OCI-LY7 (cell line): ENCODE measurements at places on chromosomes 2 and 18. TPM values are rescaled to one million over a fixed set of nuclear protein-coding genes. Genes with fewer than 3 reads are reported as not detected.

GRCh38 chr2:231201475-231201814, 3.0 kb downstream of the ARMC9 start:
- no peak for DNase-seq

DNA sequence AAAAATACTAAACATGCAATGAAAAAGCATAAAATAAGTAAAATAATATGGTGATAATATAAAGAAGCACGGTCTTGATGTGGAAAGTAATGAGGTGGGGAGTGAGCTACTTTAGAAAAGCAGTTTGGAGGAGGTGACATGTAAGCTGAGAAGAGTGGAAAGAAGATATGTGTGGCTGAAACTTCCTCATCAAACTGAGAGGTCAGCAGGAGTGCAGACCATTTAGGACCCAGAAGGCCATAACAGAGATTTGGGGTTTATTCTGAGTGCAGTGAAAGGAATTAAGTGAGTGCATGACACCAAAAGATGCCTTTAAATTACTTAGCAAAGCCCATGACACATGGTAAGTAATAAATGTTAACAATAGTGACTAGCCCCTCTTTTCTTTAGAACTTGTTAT, 24.4 kb upstream of the TMEM182 start:
- no peak for DNase-seq

The FOXI3 gene
- not detected in 2 replicates for total RNA-seq

DNA sequence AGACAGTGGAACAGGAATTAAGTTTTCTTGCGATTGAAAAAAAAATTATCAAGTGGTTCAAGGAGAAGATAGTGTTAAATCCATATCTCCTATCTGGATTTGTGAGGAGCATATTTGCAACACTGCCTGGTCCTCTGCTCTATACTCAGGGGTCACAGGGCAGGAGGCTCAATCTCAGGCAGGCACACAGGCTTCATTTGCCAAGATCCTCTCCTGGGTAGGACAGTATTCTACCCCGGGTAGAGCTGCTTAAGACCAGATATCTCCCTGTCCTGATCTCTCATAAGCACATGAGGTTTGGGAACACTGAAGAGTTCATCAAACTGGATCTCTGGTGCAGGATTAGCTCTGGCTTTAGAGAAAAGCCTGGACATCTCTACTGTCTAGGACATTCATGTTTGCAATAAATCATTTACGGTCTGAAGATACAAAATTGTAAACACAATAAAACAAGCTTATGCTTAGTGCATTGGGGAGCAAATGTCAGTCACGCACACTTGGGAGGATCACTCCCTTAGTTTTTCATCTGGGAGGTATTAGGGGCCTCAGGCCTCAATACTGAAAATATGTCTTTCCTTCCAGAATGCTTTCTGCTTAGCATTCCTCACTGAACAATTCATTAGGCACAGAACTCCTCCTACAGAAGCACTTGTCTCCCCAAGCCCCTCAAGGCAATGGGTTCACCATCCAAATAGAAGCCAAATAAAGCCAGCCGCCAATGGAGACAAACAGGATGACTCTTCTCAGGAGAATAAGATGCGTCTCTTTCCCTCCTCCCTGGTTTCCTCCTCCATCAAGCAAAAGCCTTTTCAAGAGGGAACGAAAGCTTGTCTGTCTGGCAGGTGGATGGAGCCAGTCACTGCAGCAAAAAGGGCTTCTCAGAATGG, 34.1 kb upstream of the LCLAT1 start:
- DNase-seq: no peak

GRCh38 chr2:224884188-224884587, 158.1 kb downstream of the DOCK10 start:
- DNase-seq: no peak

DNA sequence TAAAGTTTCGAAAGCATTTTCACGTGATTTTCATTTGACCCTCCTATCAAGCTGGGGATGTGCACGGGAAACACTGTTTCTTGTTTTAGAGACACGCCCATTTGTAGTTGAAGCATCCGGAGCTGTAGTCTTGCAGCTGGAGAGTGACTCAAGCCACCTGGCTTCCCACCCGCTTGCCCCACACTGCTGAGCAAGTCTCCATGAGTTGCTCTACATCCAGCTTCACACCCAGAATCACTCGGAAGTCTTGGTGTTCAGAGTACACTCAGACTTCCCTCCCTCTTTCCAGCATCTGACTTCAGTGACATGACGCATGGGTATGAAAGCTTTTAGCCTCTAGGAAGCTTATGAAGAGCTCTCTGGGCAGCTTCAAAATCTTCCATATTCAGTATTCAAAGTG, 262.4 kb downstream of the NBAS start:
- DNase-seq: no peak

The PSMA8 gene
- 0.19 and 0.37 TPM in 2 replicates for total RNA-seq

The TAF4B gene
- total RNA-seq: 50.1 and 54.6 TPM in 2 replicates

The MALT1 gene
- total RNA-seq: 18.5 and 20.4 TPM in 2 replicates

The WNT10A gene
- 6.4 and 11.4 TPM in 2 replicates for total RNA-seq

The SS18 gene
- 192 and 197 TPM in 2 replicates for total RNA-seq

The TTLL4 gene
- total RNA-seq: 67.1 and 68.0 TPM in 2 replicates

The DNER gene
- not detected in 2 replicates for total RNA-seq

DNA sequence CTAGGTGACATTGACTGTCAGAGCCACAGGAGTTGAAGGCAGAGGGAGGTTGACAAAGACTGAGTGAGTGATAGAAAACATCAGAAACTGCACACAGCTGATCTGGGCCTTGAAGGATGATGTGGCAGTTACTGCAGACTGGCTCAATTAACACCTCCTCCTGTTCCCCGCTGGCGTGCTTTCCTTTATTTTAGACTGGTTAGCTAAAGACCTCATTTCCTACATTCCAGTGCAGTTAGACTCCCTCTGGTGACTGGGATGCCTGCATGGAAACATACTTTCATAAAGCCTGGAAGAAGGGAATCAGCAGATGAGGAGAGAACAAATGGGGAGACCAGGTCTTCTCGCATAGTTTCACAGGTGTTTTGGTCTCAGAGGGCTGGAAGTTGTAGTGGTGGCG, 7.1 kb downstream of the TPGS2 start:
- DNase-seq: no peak

DNA sequence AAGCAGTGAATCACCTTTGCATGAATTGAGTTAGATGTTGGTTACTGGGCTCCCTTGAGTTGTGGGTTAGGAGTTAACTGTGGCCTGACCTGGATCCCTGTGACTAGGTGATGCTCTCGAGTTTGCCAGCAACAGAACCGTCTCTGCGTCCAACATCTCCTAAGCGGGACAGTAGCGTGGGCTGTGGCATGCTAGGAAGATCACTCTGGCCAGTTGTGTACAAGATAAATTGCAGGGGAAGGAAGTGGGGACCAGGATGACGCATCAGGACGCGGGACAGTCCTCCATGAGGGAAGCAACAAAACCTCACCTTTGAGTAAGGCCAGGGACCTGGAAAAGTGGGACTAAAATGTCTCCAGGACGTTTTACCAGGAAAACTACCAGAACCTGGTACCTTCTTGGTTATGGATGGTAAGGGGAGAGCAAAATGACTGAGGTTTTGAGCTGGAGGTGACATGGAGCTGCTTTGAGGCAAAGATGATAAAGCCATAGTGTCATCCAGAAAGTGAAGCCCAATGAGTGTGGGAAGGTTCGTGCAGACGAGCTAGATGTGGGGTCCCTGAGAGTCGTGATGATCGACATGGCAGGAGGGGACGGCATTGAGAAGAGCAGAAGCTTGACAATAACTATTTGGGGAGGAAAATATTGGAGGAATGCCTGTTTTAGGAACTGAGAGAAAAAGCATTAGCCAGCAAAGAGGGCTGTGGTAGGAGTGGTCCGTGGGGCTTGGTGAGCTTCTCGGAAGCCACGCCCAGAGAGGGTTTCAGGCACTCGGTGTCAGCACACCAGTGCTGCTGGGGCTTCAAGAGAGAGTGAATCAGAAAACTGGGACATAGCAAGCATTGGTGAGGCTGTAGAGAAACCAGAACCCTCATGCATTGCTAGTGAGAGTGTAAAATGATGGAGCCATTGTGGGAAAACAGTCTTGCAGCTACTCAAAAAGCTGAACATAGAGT, 95.1 kb downstream of the SMAD7 start:
- DNase-seq: no peak

DNA sequence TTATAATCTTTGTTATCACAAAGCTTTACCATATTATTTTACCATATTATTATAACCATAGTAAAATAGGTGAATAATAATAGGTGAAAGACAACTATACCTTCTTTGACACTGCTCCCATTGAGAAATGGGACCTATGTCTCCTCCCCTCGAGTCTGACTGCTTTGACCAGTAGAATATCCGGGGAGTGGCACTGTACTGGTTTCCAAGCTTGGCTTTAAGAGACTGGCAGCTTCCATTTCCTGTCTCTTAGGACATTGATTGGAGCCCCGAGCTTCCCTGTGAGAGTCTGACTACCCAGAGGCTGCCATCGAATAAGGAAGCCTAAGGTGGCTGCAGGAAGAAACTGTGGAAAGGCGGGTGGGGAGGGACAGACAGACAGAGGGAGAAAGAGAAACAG, 40.1 kb upstream of the PLEKHM3 start:
- DNase-seq: no peak

The RBM44 gene
- total RNA-seq: 0.72 and 0.79 TPM in 2 replicates

DNA sequence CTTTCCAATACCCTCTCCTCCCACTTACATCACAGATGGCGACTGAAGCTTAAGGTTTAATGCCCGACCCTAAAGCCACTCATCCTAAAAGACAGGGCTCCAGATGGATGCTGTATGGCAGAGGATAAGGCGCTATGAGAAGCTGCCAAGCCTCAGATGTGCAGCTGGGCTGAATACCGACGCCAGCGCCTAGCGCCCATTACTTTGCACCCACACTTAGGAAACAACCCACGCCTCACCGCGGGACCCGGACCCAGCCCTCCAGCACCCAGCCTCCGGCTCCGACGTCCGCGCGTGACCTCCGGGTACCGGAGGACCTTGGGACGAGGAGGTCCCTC, 335 bp downstream of the TRAK2 start:
- DNase-seq: no peak

DNA sequence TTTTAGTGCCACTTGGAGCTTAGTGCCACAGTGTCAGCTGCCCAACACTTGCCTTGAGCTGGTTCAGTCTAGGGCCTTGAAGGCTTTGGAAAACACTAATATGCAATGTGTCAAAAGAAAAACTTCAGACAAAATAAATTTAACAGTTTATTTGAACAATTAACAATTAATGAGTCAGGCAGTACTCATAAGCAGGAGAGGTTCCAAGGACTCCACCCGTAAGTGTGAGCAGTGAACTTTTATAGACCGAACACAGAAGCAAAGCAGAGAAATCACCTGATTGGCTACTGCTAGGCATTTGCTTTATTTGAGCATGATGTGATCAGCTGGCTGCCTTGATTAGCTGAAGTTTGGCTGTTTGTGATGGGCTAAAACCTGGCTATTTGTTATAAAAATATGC, 49.5 kb upstream of the TBC1D8 start:
- no peak for DNase-seq
